GM04504 (cell line): ENCODE measurements at places on chromosomes 13 and 19.

DNA sequence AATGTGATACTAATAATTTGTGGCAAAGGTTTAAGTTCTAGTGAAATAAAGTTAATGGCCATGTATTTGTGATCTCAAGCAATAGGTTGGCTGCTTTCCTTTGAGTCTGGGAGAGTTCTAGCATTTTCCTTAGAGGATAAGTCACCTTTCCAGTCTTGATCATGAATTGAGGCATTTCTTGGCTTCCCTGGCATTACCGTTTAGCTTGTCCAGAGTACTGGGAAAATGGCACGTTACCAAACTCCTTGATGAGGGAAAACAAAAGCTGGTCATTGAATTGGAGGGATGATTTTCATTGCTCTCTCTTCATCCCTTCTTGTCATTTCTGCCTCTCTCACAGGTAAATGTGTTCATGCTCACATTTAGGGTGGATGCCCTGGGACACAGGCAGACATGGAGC is 34.0 kb upstream of the SPRY2 start:
- no peak for DNase-seq

DNA sequence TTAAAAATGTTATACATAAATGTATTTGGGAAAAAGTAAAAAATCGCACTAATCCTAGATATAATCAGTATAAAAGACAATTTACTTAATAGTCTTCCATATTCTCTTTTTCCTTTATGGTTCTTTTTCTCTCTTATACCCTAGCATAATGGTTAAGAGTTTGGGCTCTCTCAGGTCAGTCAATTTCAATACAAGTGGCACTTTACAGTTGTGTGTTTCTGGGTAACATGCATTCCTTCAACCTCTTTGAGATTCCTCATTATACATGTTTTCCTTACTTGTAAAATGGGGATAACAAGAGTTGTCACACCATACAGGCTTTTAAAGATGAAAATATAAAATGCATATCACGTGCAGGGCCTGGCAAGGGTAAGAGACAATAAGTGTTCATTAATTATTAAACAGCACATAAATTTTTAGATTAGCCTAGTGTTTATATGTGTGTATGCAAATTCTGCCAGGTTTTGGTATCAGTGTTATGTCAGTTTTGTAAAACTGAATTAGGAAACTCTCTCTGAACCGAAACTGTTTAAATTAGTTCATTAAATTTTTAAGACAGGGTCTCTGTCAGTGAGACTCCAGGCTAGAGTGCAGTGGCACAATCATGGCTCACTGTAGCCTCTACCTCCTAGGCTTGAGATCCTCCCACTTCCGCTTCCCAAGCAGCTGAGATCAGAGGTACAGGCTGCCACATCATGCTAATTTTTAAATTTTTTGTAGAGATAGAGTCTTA is 49.8 kb downstream of the ELF1 start:
- no peak for DNase-seq

DNA sequence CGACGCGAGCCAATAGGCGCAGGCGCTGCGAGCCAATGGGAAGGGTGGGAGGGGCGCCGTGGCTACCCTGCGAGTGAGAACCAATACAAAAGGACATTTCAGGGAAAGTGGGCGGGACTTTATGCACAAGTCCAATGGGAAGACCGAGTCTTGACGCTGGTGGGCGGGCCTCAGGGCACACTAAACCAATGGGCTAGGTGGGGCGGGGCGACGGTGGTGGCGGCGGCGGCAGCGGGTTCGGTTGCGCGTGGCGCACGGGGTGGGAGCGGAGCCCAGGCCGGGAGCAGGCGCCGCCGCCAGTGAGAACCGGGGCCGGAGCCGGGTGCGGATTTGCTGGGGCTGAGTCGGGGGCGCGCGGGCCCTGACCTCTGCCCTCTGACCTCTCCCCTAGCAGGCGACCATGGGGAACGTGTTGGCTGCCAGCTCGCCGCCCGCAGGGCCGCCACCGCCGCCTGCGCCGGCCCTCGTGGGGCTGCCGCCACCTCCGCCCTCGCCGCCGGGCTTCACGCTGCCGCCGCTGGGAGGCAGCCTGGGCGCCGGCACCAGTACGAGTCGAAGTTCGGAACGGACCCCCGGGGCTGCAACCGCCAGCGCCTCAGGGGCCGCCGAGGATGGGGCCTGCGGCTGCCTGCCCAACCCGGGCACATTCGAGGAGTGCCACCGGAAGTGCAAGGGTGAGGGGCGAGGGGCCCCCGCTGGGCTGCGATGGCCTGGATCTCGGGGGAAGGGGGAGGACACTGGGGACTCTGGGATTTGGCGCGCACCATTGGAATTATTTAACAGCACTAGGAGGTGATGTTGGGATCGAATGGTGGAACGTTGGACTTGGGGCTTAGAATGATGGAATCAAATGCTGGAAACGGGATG is at the start of gene TOMM40:
Gene TOMM40 (plus strand): TSS at position 239 of the 867 bp plus-strand sequence. CDS start 162 bp downstream, at position 401.
- peak; percentile 99 for DNase-seq

DNA sequence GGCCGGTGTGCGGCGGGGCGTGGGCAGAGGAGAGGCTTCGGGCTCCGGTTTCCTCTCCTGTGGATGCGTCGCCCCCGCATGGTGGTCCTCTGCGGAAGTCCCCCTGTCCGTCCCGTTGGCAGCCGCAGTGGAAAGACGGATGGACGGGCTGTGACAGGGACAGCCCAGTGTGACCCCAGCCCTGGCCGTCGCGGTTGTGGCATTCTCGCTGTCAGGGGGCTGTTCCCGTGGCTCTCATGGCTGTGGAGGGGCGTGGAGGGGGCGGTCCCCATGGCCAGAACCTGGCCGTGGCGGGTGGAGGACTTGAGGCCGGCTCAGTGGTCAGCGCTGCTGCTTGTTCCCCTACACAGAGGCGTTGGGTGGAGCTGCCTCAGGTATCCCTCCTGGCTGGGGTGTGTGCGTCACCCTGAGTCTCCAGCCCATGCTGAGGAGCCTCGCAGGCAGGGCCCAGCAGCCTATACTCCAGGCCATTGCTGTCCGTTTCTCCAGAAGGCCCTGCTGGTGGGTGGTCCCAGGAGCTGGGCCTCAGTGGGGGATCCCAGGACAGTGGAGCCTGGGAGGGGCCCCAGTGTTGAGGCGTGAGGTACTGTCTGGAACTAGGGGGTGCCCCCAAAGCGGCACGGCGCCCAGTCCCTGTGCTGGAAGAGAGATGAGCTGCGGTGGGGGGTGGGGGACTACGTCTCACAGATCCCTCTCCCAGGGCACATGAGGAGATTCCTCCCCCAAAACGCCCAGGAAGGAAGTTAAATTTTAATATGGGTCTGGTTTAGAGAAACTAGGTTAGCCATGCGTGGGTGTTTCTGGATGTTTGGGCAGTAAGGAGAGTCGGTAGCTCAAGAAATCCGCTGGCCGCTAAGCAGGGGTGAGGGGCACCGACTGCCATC is 20.3 kb downstream of the CSNK1G2 start:
- no peak for DNase-seq

- no peak for DNase-seq
Observed at GRCh38 chr13:19810151-19810550, 27.4 kb upstream of the PSPC1 start.

DNA sequence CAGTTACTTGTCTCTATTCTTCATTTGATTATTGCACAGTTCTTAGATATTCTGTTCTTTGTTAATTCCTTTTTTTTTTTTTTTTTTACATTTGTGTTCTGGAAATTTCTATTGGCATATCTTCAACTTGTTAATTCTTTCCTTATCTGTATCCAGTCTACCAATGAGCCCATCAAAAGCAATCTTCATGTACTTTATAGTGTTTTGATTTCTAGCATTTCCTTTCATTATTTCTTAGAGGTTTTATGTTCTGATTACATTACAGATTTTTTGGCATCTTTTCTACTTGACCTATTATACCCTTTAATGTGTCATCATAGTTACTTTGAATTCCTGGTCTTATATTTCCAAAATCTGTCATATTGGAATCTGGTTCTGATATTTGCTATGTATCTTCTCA is 2194.8 kb downstream of the PCDH9 start:
- no peak for DNase-seq

DNA sequence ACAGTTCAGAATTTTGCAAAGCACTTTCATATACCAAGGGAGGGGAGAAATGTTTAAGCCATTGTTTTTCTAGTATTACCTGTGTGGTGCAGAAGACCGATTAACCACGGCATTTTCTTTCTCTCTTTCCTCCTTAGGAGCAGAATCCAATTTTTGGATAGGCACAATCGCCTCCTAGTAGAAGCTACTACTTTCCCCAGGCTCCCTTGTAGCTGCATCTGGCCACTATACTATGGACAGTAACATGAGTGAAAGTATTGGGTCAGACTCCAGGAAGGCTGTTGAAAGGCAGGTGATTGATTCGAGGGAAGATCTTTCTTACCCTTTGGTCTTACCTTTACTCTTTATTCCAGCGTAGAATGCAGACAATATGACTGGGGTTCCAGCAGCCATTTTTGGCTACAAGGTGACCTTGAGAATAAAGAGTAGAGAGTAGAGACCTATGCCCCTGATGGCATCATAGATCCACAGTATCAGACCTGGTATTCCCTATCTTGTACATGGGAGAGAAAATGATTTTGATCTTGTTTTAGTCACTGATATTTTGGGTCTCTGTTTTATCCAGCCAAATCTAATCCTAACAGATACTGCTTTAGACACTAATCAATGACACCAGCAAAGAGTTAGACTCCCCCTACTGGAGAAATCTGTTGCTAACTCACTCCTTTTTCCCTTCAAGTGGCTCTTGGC is 77.0 kb downstream of the LRRC63 start:
- DNase-seq = peak; percentile 19

DNA sequence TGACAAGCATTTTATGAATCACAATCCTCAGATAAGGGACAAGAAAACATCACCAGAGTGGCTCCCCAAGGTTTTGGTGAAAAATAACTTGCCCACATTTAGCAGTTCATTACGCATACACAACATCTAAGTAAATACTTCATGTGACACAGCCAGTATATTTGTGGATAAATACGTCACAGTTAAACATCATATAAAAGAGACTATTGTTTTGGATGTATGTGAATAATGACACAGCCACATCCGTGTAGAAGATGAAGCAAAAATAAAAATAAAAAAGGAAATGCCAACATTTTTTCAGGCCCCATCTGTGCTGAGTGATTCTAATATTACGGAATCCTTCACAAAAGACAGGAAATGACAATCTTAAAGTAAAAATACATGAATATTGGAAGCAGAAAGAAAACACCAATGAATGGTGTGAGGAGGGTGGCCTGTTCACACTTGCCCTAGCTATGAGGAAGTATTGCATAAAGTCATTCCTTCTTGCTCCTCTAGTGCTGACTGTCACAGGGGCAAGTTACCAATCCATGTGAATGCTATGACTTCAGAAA is 457.1 kb downstream of the KLF12 start:
- DNase-seq = no peak

DNA sequence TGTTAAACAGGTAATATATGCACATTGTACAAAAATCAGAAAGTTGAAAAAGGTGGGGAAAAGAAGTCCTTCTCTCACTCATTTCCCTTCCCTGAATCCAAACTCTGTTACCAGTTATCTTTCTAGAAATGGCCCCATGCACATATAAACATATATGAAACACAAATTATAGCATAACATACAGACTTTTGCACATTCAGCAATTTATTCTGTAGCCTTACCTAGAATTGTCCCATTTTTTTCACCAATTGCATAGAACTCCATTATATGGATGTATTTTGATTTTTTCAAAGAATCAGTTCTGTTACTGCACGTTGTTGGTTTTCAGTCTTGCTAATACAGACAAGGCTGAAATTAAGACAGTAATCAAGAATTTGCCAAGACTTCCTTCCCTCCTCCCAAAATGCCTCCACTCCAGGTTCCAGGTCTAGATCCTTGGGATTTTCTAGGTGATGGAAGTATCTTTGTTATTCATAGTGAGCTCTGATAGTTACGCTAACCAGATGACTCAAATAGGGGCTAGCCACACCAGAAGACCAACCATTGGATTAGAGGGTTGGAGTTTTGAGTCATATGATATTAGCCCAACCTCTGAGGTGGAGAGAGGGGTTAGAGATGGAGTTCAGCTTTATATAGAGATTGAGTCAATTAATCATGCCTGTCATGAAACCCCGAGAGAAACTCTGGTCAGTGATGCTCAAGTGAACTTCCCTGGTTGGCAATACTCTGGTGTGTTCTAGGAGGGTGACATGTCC is 30.7 kb downstream of the GPR180 start:
- no peak for DNase-seq

DNA sequence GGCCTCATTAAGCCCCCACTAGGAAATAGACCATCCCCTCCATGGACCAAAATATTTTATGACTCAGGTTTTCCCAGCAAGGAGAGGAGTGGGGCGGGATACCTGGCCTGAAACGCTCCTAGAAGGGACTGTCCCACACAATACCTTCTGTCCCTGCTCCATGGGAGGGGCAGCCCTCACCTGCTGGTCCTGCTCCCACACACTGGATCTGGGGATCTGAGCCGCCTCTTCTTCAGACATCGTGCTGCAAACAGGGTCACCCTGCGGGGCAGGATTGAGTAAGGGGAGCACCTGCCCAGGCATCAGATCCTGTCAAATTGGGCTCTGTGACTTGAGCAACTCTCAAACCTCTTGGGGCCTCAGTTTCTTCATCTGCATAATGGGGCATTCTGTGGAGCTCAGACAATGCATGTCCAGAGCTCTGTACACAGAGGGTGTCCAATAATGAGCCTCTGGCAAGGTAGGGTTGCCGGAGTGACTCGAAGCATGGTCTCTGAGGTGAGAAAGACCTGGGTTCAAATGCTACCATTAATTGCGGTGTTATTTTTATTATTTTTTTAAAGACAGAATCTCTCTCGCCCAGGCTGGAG is 1.1 kb downstream of the PLIN5 start:
- no peak for DNase-seq

- DNase-seq = peak; percentile 46
Observed at GRCh38 chr19:35673121-35673804, 6.9 kb downstream of the UPK1A start.

DNA sequence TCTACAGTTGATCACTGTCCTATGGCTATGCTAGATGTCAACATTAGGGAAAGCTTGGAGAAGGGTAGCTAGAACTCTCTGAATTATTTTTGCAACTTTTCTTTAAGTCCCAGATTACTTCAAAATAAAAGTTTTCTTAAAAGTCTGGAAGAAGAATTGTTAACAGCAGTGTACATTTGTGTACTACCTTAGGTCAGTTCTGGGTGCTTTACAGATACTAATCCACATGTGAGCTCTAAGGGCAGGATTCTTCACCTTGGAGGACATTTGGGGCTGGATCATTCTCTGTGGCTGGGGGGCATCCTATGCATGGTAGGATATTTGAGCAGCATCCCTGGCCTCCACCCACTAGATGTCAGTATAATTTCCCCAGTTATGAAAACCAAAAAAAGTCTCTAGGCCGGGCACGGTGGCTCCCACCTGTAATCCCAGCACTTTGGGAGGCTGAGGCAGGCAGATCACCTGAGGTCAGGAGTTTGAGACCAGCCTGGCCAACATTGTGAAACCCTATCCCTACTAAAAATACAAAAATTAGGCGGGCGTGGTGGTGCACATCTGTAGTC is 2.8 kb downstream of the BRME1 start:
- DNase-seq = no peak
